Stimulated activated CD8-positive, alpha-beta memory T cell treated with anti-CD3 and anti-CD28 coated beads, Interleukin-12 subunit alpha, Interleukin-12 subunit beta, amount 100 ng/mL, for 1 hour (primary cell): ENCODE measurements at places on chromosomes 7 and 10.

- DNase-seq, result no peak
Measured at GRCh38 chr7:90579181-90579688, 16.9 kb upstream of the CDK14 start.

- no peak for DNase-seq
Measured at GRCh38 chr7:1278543-1278942, 45.9 kb downstream of the UNCX start.

DNA sequence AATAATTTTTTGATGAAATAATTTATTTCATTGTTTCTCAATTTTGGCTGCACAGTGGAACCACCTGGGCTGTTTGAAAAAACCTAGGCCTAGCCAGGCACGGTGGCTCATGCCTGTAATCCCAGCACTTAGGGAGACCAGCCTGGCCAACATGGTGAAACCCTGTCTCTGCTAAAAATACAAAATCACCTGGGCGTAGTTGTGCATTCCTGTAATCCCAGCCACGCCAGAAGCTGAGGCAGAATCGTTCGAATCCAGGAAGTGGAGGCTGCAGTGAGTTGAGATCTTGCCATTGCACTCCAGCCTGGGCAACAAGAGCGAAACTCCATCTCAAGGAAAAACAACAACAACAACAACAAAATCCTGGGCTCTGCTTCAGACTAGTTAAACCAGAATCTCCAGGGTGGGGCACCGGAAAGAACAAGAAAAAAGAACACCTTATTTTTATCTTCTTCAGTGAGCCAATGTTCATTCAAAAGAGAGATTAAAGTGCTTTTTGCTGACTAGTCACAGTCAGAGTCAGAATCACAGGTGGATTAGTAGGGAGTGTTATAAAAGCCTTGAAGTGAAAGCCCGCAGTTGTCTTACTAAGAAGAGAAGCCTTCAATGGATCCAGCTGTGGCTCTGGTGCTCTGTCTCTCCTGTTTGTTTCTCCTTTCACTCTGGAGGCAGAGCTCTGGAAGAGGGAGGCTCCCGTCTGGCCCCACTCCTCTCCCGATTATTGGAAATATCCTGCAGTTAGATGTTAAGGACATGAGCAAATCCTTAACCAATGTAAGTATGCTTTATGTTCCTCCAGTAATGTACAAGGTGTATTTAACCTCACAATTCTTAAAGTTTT is at the start of gene CYP2C18:
TSS of gene CYP2C18 (plus strand) at position 516 of the 841 bp plus-strand sequence. CDS start at position 607, 91 bp downstream.
- no peak for DNase-seq

DNA sequence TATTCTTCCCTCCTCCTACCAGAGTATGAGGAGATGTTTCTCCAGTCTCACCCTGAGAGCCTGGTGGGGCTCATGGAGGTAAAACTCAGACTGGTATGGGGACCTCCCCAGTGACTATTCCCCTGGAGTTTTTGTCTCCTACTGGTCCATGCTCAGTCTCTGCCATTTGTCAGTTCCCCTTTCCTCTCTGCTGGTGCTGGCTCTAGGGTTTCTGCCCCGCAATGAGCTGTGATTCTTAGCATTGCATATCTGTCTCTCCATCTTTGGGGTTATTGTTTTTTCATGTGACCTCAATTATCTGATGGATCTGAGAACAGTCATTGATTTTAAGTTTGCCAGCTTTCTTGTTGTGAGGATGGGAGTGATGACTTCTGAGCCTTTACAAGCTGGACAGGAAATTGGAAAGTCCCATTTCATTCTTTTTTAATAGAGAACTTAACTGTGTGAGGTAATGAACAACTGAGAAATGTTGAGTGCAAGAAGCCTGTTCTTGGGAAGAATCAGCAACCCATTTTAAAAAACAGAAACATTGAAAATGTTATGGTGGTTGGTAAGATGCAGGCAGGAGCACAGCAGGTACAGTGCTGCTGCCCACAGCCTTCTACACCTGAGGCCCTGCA is 26.9 kb downstream of the NACAD start:
- no peak for DNase-seq

DNA sequence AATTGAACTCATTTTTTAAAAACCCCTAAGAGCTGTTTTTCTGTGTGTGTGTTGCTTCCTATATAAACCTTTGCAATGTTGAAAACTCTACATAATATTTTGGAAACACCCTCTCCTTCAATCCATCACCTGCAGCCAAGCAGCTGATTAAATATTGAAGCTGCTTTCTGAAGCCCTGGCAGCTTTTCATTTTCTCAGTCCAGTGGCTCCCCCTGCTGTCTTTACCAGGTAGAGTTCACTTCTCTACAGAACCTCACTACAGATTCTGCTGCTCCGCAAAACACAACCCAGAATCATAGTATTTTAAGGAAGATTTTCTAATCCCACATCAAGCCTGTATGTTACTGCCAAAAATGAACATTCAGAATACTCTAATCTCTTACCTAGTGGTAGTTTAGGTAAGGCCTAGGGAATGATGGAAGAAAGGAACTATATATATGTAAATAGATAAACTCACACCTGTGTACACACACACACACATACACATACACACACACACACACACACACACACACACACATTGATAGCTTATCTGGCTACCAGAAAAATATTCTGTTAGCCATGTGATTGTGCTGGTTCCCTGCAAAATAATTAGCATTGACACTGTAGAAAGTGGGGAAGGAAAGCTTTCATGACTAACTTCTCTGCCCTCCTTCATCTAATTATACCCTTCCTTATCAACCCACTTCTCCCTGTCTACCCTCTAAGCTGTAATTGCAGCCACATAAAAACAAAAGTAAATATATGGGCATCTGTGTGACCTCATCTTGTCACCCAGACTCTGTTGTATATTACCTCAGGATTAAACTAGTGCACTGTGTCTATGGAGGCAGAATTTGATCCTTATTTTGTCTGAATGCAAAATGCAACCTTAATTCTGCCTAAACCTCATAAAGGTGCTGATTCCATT is 229.5 kb upstream of the FZD1 start:
- DNase-seq, result no peak

GRCh38 chr7:24914465-24914859 is 65.5 kb downstream of the OSBPL3 start:
- no peak for DNase-seq

DNA sequence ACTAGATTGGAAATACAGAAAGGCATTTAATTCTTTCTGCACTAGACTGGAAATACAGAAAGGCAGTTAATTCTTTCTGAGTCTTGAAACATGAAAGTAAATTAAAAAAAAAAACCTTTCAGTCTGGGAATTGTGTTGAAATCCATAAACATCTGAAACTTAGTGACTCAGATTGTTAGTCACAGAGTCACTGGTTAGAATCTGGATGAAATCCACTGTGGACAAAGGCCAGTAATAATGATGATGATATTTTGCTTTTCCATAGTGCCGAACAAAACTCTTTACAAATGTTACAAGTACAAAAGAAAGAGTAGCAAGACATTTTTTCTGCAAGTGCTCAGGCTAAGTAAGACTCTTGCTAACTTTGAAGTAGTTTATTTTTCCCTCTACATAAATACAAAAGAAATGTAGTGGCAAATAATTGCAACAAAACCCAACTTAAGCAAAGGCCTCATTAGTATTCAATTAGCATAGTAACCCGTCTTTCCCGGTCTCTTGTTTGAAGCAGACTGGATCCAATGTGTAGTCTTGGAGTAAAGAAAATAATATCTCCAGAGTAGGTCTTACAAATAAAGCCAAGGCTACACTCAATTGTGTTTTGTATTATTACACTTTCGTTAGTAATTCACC is 5.8 kb upstream of the PRTFDC1 start:
- DNase-seq, result no peak

- no peak for DNase-seq
Measured at GRCh38 chr10:132994185-132994796, 51.9 kb upstream of the CFAP46 start.

DNA sequence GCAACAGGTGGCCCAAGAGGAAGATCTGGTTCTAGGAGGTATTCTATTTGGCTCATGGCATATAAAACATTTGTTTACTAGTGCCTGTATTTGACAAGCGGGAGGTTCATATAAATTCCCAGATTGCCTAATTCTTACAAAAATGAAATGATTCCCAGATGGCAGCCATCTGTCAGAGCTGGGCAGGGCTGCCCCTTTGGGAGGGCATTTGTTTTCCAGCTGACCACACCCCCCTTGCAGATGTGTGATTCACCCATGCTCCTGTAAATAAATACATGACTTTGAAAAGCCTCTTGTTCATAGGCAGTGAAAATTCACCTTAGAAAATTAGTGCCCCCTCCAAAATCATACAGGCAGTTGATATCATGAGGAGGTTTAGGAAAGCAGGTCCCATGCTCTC is 8.6 kb downstream of the VWC2 start:
- no peak for DNase-seq

- no peak for DNase-seq
Measured at GRCh38 chr7:5406957-5407945, 16.4 kb downstream of the TNRC18 start.
